ENCODE measurements at places on chromosomes 2 and 18.

- DNase-seq = no peak
Measured at GRCh38 chr18:34740101-34740500, 30.0 kb downstream of the DTNA start.

- DNase-seq = no peak
Measured at GRCh38 chr2:6073191-6074088, 381.3 kb downstream of the SOX11 start.

DNA sequence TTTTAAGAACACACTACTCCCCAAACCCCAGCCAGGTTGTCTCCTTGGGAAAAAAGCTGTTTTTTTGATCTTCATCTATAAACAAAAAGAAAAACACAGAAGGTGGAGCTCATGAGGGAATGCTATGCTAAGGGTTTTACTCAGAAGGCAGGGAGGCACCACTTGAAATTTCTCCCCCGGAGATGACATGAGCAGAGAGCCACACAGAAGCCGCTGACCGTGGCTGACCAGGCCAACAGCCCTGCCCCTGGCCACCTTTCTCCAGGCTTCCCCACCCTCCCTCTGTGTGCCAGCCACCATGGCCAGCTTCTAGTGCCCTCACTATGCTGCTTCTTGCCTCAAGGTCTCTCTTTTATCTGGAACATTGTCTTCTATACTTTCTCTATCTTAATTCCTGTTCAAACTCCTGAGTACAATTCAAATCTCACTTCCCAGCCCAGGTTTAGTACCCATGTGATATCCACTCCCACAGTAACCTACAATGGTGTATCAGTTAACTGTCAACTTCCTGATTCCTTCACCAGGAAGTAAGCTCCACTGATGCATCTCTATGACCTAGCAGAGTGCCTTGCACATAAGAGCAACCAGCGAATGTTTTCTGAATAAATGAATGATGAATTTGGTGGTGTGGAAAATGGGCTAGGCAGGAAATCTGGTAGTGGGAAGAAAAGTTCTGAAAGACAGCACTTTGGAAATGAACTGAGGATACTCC, 15.3 kb downstream of the LAPTM4A start:
- DNase-seq = no peak

- no peak for DNase-seq
Measured at GRCh38 chr2:41955316-41956043, 92.3 kb upstream of the PKDCC start.

DNA sequence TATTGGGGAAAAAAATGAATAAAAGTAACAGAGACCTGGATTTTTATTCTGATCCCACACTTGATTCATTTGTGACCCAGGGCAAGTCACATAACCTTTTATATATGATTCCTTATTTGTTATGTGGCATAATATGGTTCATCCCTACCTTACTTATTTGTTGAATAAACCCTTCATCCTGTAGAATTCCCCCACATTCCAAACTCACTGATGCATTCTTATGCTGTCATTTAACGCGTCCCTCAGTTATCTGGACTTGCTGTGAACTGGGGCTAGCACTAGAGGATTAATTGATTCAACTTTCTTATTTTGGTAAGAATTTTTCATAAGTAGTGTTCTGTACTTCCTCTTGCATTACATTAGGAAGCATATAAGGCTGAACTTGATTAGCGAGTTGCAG, 384.7 kb upstream of the RAB12 start:
- DNase-seq = no peak

DNA sequence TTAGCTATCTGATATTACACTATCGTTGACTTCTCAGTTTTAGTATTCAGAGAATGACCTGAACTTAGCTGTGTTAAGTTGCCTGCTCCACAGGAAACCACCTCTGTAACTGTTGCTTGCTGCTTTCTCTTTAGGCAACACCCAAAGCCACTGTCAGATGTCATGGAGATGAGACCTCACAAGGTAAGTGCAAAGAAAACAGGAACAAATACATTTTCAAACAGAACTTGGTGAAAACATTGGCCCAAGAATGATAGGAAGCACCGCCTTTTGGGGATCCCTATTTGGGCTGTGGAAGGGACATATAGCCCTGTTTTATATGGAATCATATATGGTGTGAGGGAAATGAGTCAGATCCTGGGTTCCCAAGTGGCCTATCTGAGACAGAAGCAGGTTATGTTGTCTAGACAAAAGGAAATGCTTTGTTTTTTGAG, 143.4 kb downstream of the UBE2E3 start:
- no peak for DNase-seq

GRCh38 chr18:48066225-48066652, 135.8 kb upstream of the SMAD2 start:
- DNase-seq = no peak

- DNase-seq = no peak
Measured at GRCh38 chr2:4938206-4938605, 754.0 kb upstream of the SOX11 start.

DNA sequence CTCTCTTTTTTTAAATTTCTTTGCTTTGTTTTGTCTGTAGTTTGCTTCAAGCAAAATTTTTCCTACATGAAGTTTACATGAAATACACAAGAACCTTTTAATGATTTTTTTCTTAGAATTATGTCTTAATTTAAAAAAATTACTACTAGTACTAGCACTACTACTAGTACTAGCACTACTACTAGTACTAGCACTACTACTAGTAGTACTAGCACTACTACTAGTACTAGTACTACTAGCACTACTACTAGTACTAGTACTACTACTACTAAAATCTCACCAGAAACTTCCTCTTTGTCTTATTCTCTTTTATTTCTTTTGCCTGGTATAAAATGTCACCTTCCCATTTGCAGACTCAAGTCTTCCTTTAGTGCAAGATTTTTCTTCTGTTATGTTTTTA, 71.1 kb downstream of the PTH2R start:
- no peak for DNase-seq

DNA sequence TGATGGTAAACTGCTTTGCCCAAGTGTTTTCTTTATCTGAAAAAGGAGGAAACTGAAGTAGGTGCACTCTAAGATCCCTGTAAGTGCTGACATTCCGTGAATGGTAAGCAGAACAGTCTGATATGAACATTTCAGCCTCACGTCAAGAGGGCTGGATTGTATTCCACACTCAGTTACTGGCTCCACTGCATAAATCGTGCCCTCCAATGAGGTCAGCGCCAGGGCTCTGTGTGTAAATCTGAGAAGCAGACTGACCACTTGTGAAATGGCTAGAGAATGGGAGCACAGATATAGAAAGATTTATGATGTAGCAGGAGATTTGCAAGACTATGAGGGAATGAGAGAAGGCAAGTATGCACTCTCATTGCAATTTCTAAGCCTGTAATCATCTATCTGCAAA, 153.0 kb downstream of the ICOS start:
- DNase-seq = no peak

DNA sequence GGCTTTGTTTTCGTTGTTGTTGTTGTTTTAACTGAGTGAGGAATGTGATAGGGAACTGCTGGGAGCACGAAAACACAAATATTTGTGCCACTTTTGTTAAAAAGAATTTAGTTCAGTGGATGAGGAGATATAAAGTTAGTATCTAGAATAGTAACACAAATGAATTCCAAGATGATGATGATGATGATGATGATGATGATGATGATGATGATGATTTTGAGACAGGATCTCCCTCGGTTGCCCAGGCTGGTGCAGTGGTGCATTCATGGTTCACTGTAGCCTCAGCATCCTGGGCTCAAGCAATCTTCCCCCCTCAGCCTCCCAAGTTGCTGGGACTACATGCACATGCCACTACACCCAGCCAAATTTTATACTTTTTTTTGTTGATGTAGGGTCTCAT, 223.7 kb downstream of the DSEL start:
- no peak for DNase-seq

DNA sequence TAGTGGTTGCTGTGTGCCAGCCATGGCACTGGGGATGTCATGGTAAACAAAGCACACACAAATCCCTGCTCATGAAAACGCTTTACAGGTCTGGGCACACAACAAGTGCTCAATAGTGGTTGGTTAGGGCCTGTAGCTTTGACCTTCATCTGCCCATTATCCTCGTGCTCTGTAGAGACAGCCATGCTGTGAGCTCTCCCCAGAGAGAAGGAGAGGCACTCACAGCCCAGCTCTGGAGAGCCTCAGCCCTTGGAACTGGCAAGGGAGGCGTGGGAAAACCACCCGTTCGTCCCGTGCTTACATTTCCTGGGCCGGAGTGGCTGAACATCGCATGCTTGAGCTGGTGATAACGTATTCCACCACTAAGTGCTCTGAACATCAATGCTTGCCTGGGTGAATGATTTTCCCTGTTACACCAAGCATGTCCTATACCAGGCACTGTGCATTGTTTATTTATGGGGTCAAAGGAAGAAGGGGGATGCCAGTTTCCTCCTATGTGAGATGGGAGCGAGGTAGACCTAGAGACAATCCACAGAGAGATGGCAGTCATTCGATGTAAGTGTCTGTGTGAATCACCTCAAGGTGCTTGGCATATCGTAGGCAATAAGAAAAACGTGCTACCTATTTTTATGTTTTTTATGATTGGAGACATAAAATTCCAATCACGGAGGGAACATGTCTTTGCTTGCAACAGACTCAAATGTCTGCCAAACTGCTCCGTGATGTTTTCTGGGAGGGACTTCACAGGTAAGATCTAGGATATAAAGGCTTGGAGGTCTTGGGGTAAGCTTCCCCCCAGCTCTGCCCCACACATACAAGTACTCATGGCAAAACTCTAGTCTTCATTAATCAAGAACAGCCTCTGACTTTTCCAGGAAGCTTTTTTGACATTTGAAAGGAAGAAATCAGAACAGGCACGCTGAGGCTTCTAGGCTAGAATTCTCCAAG, 75.5 kb downstream of the DDX1 start:
- no peak for DNase-seq

DNA sequence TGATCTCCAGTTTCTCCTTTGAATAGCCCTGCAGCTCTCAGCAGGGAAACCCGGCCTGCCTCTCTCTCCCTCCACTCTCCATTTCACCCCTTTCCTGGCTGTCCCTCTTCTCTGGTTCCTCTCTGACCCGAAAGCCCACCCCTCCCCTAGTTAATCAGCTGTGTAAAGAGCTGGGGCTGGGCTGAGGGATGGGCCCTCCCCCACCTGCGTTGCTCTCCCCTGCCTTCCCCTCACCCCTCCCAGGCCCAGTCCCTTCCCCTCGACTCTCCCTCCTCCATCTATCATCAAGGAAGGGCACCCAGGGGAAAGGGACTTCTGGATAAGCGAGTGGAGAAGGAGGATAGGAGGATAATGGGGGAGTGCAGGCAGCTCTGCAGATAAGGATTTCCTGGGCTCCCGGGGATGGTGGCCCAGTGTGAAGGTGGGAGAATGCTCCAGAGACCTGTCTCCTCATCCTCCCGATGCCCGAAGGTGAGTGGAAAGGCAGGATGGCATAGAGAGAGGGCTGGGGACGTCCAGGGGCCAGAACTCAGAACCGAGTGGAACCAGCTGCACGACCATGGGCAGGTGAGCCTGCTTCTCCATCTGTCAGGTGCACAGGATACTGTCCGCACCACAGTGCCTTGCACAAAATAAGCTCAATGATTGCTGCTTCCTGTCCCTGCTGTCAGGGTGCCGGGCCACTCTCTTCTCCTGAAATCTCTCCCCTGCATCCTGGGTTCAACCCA, 12.0 kb downstream of the SLC30A3 start:
- no peak for DNase-seq

All from stimulated activated CD8-positive, alpha-beta memory T cell treated with anti-CD3 and anti-CD28 coated beads, Interleukin-15, amount 100 ng/mL, for 24 hours (primary cell).